Epithelial cell of prostate (primary cell): ENCODE measurements at places on chromosomes 1 and 21.

DNA sequence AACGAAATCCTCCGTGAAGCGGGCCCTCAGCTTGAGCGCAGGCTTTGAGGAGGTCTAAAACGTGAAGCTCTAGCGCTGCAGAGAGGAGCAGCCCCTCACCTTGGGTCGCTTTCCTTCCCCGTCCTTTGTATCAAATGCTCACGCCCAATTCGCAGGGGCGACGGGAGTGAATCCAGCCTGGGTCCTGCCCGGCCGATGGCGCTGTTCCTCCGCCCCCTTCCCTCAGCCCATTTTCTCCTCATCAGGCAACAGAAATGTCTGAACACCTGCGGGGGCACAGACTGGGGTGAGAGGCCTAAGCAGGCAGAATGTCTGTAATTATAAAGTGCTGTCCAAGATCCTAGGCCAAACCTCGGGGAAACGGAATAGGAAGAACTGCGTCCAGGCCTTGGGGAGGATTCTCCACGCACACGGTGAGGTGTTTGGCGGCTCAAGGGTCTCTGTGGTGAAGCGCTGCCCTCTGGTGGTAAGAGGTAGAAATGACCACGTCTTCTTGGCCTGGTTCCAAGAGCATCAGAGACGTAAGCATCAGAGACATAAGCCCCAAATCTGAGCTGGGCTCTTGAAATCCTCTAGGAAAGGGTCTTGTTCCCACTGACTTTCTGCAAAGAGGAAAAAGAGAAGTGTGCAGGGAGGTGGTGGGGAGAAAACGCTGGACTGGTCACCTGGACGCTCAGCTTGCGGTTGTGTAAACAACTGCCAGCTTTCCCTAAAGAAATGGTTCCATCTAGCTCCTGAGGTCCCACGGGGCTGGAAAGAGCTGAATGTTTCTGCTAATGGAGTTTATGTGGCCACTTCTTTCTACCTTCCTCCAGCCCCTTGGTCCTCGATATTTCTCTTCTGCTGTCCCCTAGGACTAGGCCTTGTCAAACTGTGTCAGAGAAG is 92.1 kb upstream of the CD53 start:
- no peak for DNase-seq

GRCh38 chr21:25584833-25585676 is 22.2 kb downstream of the MRPL39 start:
- DNase-seq: no peak

- DNase-seq: no peak
Observed at GRCh38 chr1:184806296-184806721, 51.7 kb upstream of the EDEM3 start.

DNA sequence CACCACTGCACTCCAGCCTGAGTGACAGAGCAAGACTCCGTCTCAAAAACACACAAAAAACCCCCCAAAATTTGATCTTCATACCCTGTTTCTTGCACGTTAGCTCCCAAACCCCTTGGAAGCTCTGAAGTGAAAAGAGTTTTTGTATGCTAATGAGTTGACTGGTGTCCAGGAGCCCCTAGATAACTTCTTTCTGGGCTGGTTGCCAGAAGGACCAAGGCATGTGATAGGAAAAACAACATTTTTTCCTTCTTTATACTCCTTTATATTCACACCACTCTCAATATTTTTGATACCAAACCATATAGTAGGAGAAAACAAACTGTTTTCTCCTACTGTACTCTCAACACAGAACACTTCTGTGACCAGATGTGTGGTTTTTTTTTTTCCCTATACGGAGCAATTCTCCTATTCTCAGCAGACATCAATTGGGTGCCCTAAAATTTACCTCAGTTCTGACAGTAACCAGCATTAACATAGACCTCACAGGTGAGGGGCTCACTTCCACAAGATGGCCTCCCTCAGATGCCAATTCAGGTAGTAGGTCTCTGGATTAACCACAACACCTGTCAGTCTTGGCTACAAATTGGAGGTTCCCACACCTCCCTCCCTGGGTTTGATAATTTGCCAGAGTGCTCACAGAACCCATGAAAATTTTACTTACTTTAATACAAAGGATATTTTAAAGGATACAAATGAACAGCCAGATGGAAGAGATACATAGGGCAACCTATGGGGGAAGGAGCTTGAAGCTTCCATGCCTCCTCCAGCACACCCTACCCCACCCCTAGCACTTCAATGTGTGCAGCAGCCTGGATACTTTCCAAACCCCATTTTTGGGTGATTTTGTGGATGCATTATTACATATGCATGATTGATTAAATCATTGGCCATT is 25.6 kb downstream of the ZYG11B start:
- DNase-seq: no peak
